ENCODE measurements at places on chromosomes 7 and 10.

- peak; percentile 57 for DNase-seq
These were observed 661.2 kb upstream of the GALNT17 start for GRCh38 chr7:70470746-70471145.

- DNase-seq, result no peak
These were observed 10.4 kb upstream of the SP8 start for GRCh38 chr7:20797042-20797461.

DNA sequence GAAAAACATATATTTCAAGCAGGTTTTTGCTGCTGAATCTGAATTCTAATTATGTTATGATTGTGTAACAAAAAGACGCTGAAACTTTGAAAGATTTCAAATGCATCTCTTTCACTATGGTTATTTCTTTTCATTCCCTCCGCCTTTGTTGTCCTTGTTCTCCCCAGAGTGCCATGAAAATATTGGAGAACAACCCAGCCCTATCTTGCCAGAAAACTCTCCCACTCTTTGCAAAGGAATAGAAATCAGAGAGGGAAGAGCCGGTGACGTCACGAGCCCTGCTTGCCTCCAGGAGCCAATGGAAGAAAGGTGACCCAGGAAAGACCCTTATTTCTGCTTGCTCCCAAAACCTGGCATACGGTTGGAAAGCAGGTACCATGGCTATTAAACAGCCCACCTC, 3.4 kb downstream of the GFRA1 start:
- DNase-seq, result no peak

DNA sequence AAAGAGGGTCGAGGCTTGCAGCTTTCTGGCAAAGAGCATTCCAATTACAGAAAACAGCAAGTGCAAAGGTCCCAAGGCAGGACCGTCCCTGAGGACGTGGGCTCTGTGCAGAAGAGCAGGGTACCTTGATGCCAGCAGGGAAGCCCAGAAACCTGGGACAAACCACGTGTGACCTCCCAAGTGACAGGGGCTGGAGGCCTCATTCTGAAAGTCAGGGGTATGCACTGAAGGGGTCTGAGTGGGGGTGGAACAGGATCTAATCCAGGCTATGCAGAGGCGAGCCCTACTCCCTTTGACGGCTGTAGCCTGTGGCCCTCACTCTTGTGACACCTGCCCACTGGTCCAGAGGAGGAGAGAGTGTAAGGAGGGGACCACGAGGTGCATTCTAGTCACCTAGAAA, 22.9 kb downstream of the TMEM273 start:
- peak; percentile 29 for DNase-seq

- no peak for DNase-seq
These were observed 9.3 kb downstream of the FXYD4 start for GRCh38 chr10:43380610-43381222.

DNA sequence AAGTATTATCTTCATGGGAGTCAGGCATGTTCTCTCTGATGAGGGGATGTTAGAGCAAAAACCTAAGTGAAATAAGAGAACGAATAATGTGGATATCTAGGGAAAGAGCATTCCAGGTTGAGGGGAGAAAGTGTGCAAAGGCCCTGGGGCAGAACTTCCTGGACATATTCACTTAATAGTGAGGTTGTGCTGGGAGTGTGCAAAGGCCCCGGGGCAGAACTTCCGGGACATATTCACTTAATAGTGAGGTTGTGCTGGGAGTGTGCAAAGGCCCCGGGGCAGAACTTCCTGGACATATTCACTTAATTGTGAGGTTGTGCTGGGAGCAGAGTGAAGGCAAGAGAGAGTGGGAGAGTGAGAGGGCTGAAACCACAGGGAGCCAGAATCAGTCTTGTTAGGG, 11.8 kb downstream of the PON1 start:
- DNase-seq, result no peak
